ENCODE measurements at places on chromosomes 5 and 9.

DNA sequence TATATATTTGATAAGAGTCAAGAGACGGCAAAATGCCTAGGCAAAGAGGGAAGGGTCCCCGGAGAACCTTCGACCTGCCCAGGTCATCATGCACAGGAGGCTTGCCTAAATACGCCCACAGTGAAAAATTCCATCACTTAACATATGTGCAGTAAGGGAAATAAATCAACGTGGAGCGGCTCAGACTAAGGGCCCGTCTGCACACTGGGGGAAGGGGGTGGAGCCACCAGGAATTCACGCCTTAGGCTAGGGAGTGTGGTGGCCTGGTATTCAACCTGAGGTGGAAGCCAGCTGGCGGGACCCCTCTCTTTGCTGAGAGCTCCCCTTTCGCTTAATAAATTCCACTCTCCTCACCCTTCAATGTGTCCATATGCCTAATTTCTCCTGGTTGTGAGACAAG is 8.3 kb downstream of the PTBP3 start:
- DNase-seq, result no peak

- no peak for DNase-seq
Observed at GRCh38 chr5:14193496-14193895, 50.4 kb downstream of the TRIO start.

- no peak for DNase-seq
Observed at GRCh38 chr9:117644932-117645636, 59.1 kb upstream of the TLR4 start.

DNA sequence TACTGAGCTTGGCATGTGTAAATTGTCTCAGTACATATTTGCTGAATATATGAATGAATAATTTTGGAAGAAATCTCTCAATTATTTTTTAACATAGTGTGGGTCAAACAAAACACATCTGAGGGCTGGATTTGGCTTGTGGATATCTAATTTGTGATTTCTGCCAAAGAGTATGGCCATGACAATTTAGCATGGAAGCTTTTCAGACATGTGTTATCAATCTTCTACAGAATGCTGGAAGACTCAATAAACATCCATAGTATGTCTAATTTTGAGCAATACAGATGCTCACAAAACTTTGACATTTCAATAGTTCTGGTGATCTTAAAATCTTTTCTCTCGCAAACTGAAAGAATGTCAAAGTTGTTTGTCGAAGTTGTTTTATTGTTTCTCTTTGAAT is 214.1 kb upstream of the ANKH start:
- DNase-seq, result no peak

- DNase-seq, result no peak
Observed at GRCh38 chr5:103435136-103435889, 127.3 kb downstream of the NUDT12 start.

DNA sequence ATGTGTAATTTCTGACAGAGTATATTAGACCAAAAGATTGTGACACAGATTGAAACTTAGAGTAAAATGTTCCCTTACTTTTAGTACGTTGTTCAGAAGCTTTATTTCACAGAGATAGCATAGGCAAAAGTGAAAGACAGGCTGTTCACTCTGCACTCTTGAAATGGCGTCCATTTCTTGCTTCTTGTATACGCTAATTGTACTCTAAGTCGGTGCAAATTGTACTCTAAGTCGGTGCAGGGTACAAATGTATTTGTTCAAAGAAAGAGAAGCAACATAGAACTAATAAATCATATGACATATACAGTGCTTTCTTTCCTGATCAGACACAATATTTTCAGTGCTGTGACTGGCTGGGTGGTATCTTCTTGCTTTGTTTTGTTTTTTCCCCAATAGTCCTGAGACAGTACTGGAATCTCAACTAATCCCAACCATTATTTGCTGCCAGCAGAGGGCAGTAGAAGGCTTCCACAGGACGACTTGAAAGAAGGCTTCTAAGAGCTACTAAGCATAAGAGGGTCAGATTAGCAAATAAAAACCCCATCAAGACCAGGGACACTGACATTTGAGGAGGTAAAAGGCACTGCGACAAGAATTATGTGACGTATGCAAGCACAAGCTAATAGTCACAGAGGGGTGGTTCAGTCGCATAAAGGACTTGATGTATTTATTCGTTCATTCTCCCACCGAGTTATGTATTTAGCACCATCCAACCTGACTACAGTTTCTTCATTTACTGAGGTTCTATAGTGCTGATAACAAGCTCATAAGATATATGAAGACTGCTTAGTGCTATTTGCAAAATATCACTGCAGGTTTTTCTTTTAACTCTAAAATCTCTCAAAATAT is 831.8 kb downstream of the TAF11L14 start:
- DNase-seq, result no peak

- DNase-seq, result no peak
Observed at GRCh38 chr9:94818178-94818541, 91.7 kb downstream of the AOPEP start.

GRCh38 chr9:94175669-94176068 is 83.4 kb upstream of the ZNF169 start:
- DNase-seq, result no peak

DNA sequence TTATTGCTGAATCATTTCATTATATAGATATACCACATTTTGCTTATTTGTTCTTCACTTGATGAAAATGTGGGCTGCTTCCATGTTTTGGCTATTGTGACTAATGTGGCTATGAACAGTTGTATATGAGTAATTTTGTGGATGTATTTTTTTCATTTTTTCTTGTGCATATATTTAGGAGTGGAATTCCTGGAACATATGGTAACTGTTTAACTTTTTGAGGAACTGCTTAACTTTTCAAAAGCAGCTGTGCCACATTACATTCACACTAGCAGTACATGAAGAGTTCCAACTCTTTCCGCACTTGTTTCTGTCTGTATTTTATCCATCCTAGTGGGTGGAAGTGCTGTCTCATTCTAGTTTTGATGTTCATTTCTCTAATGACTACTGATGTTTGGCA is 67.8 kb downstream of the JAK2 start:
- DNase-seq, result no peak

GRCh38 chr9:123399803-123400378 is 43.9 kb downstream of the CRB2 start:
- no peak for DNase-seq

GRCh38 chr5:67577424-67577823 is 380.8 kb upstream of the CD180 start:
- DNase-seq, result no peak

GRCh38 chr9:4620881-4621555 is 41.1 kb upstream of the PLPP6 start:
- DNase-seq, result no peak

GRCh38 chr5:32388432-32389129 is 56.0 kb downstream of the ZFR start:
- DNase-seq, result no peak

GRCh38 chr5:74386571-74387334 is 253.8 kb downstream of the ENC1 start:
- DNase-seq, result no peak

- no peak for DNase-seq
Observed at GRCh38 chr5:64331597-64332277, 166.1 kb downstream of the RNF180 start.

DNA sequence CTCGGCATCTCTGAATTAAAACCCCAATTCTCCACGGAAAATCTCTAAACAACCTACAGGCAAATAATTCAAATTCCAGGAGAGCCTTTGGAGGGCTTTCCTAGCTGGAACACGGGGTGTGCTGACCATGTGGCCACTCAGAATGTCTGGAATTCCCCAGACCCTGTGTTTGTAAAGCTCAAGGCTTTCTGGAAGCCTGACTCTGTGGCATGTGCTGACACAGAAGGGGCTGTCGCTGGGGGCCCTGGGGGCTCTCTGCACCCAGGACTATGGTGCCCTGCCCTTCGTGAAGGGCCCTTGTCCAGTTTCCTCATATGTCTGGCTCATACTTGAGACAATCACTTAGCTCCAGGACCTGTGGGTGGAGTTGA is 29.0 kb upstream of the BOD1 start:
- no peak for DNase-seq

DNA sequence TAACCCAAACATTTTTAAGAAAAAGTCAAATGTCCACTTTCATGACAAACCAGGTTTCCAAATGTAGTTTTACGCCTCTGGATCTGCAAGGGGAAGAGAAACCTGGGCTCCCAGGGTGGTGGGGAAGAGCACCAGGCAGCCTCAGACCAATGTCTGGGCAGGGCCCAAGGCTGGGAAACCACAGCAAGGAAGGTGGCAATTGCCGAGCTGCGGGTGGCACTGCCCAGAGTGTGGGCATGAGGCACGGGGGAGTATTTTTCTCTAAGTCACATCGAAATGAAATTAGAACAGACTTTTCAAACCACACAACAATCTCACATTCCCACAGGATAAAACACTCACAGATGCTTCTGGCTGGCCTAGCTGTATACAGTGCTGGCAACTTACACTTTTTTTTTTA is 32.6 kb upstream of the RASGEF1C start:
- no peak for DNase-seq

GRCh38 chr9:105842023-105842644 is 147.8 kb downstream of the TMEM38B start:
- no peak for DNase-seq

GRCh38 chr5:132480893-132481595 is 9.5 kb downstream of the IRF1 start:
- DNase-seq, result no peak

- DNase-seq, result no peak
Observed at GRCh38 chr5:127705120-127705892, 2.1 kb downstream of the CCDC192 start.

DNA sequence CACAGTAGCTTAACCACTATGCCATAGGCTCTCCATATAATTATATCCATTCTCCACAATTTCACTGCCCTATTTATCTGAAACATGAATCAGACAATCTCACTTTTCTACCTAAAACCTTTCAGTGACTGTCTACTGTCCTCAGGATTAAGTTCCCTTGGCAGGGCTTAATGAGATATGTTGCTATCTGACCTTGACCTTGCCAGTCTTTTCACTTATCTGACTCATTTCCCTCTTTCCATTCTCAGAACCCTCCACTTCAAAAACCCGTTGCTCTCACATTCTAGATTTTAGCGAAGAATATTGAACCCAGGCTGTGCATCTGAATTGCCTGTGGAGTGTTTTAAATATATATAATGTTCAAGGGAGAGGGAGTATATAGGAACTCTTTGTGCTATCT is 452.1 kb upstream of the MPDZ start:
- no peak for DNase-seq

DNA sequence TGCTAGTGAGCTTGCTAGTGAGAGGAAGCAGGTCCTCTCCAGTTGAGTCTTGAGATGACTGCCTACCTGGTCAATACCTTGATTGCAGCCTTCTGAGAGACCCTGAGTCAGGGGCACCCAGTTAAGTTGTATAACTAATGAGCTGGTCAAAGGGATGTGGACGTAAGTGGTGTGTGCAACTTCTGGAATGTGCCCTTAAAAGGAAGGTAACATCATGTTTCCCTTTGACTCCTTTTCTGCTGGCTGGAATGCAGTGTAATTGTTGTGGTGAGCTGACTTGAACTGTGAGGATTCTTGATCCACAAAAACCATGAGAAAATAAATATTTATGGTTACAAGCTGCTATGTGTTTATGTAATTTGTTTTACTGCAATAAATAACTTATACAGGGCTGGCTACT is 2.4 kb upstream of the SNX2 start:
- no peak for DNase-seq

- DNase-seq, result no peak
Observed at GRCh38 chr5:33379757-33380156, 61.0 kb upstream of the TARS1 start.

GRCh38 chr5:60196385-60197113 is 303.0 kb upstream of the PDE4D start:
- DNase-seq, result no peak

DNA sequence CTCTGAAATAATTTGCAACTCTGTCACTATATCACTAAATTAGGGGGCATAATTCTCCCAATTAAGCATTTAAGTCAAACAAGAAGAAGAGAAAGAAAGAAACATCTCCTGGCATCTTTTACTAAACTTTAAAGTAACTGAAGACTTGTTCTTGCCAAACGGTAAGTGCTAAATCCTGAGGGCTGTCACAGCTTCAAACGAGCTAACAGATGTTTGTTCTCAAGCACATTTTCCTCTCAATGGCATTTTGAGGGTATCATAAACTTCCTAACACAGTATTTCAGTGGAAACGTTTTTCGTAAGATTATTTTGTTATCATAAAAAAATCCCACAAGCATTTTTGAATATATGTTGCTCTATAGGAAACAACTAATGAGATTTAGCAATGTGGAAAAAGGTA is 169.5 kb upstream of the TAS2R1 start:
- DNase-seq, result no peak

DNA sequence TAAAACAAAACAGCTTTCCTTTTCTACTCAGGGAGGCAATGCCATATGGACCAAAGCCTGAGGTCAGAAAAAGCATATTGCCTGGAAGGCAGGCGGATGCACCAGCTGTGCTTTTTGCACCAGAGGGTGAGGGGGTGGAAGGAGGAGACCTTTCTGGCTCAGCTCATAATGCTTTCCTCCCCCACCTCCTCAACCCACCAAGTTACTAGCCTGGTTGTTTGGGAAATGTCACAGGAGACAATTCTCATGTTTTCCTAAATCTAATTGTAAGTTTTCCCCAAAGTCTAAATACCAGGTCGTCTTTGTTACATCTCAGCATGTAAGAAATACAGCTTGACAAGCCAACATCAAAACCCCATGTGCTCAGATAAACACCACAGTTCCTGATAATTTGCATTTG is 72.6 kb upstream of the DMRTA1 start:
- no peak for DNase-seq

GRCh38 chr5:111840036-111840674 is 83.2 kb upstream of the NREP start:
- DNase-seq, result no peak

DNA sequence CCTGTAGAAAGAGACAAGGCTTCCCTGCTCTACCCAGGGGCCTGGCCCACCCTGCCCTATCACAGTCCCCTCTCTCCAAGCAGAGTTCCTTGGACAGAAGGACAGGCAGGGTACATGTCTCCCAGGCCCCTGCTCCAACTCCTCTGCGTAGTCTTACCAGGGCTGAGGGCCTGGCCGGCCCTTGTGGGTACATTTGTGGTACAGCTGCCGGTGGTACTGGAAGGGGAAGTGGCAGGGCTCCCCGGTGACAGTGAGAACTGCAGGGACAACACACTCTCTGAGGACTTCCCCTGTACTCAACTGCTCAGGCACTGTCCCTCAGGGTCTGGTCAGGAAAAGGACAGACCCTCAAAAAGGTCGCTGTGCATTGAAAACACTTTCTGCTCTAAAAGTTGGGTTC is 3.6 kb downstream of the F12 start:
- DNase-seq, result no peak

DNA sequence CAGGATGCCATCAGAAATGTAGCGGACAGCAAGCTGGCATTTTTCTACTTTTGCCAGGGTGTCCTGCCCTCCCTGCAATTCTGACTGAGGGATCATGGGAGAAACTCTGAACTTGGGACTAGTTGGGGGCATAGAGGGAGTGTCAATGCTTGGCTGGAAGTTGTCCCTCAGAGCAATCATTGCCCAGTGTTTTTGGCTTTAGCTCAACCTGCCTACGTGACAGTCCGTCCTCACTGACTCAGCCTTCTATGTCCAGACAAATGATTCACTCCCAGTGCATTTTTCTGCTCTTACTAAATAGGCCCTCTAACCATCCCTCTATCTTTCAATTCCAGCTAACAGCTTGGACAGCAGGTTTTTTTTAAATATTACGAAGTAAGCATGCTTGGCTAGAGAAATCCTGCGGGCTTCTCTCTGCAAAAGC is 627.4 kb downstream of the TLR4 start:
- DNase-seq, result no peak

GRCh38 chr5:91235271-91235694 is 147.8 kb downstream of the ARRDC3 start:
- DNase-seq, result no peak

- DNase-seq, result no peak
Observed at GRCh38 chr9:26650325-26650724, 242.3 kb downstream of the CAAP1 start.

Measured in stimulated activated CD8-positive, alpha-beta memory T cell treated with anti-CD3 and anti-CD28 coated beads, Interleukin-4, amount 100 ng/mL, for 4 hours (primary cell).